ENCODE measurements at places on chromosomes 3 and 15.

DNA sequence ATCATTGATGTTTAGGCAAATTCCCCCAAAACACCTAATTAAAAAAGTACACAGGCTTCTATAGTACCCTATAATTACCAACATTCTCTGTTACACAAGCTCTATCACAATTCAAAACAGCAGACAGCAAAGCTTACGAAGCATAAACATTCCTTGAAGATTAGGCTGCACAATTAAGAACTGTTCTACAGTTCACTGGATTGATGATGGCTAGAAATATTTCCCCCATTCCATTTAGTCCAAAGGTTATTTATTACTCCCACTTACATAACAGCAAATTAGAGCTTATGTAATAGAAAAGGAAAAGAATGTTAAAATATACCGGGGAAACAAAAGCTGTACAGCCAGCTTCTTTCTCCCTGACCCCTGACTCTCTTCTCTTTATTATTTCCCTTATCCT, 49.3 kb downstream of the UACA start:
- peak; percentile 70 for DNase-seq

- DNase-seq: no peak
These were observed 89.4 kb upstream of the ANKRD34C start for GRCh38 chr15:79193103-79193502.

DNA sequence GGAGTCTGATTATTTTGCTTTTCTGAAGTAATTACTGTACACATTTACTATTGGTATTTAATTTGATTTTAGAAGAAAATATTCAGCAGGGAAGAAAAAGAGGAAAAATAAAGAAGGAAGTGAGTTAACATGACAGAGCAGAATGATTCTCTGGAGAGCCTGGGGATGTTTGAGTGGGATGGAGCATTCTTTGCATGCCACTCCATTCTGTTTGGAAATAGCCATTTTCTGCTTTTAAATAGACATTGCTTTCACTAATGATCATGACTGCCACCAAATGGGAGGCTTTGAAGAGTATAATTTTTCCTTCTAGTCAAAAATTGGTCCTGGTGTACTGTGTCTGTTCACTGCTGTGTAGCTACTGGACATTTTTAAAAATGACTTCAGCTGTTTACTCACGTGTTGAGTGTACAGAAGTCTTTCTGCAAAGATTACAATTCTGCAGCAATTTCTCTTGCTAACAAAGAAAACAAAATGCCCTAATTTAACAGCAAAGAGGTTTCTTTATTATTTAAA, 196.1 kb downstream of the RYR3 start:
- peak; percentile 34 for DNase-seq

DNA sequence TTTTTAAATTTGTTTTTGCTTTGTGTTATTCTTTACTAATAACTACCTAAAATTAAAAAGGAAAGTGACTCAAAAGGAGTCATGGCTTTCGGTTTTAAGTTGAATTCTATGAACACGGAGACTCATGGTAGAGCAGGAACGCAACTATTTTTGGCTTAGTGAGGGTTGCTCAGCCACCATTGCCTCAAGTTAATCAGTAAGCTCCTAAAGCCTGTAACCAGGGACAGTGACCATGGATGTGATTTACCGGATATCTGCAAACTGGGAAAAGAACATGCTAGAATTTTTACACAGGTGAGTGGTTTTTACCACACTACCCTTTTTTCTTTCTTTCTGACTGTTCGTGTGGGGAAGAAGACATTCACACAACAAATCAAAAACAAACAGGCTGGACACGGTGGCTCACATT, 11.8 kb downstream of the SLC12A8 start:
- no peak for DNase-seq

- DNase-seq: no peak
These were observed 139.8 kb downstream of the DUT start for GRCh38 chr15:48471073-48471472.
